H7 (cell line): ENCODE measurements at places on chromosomes 7 and 10.

DNA sequence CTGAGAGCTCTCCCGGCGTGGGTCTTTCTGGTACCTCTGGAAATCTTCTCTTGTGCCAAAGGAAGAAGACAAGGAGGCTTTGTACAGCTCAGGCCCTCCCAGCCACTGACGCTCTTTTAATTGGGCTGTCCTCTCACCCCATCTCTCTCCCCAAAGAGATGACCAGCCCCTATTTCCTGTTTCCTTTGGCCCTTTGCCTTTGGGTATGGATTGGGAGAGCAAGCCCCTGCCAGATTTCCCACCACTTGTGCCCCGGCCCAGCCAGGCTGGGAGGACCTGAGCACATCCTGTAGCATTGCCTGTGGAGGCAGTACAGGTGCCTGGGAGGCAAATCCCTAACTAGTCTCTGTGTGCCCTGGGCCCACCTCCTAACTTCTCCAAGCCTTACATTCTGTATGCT is 5.7 kb upstream of the PLAC9 start:
- DNase-seq, result peak; percentile 19

DNA sequence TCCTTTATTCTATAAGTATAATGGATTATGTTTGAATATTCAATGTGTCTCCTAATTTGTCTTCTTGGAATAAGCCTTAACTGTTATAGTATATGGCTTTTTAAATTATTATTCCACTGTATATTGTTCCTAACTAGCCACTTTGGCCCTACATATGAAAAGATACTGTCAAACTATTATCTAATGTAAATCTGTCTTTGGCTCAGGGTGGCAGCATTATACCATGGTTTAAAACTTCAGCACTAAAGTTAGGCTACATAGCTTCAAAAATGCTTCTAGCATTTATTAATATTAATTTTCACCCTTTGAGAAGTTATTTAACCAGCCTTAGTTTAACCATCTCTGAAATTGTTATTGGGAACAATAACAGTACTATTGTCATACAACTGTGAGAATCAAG is 543.1 kb upstream of the MBL2 start:
- DNase-seq, result no peak

GRCh38 chr7:11960621-11961020 is 128.6 kb upstream of the THSD7A start:
- DNase-seq, result no peak

DNA sequence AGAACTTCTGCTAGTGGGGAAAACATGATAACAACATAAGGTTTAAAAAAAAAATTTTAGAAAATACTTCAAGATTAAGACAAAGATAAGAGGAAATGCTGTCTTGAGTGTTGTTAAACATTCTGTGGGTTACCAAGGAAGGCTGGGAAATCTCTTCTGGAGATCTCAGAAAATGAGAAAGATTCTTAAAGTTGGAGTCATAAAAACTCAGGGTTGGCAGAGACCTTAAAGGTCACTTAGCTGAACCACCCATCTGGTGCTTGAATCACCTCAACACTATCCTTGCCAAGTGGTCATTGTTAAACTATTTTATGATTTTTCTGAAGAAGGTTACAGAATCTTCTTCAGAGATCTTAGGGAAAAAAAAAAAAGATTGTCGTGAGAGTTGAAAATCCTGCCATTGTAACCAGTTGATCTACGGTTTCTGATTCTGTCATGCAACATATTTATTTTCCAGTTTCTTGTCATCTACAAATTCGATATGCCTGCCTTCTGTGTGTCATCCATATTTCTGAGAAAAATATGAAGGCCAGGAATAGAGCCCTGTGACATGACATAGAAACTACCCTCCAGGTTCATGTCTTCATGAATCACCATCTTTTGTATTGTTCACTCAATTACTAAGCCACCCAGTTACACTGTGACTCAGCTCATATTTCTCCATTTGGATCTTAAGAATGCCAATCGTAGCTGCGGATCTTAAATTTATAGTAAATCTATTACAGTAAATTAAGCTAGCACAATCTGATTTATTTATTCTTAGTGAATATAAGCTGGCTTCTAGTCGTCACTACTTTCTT is 179.2 kb downstream of the ST7 start:
- DNase-seq, result no peak

GRCh38 chr10:24759672-24760071 is 36.0 kb upstream of the ARHGAP21 start:
- no peak for DNase-seq
